Vagina (tissue), 2 donors: ENCODE measurements at places on chromosomes 1 and 21.

DNA sequence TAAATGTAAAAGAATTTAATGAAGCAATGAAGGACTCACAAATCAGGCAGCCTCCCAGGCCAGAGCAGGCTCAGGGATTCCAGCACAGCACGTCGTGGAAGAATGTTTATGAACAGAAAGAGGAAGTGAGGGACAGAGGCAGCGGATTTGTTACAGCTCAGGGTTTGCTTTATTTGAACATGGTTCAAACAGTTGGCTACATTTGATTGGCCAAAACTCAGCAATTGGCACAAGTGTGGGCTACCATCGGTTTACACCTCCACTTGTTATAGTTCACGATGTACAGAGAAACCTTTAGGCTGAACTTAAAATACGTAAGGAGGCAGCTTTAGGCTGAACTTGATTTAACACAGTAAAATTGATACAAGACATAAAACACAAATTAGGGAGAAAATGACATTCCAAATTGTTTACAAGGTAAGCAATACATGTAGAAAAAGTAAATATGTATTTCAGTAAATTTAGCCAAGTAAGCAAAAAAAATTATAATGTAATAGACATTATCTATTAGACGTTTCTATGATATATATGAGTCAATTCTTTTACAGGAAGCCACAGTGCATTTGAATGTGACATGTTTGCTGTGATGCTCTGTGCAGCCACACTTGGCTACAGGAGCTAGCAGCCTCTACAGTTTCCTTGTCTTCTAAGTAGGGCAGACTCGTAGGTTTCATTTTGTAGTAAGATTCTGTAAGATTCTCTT lies 126.5 kb downstream of the ADSS2 start:
- peak; percentile 54 for DNase-seq

DNA sequence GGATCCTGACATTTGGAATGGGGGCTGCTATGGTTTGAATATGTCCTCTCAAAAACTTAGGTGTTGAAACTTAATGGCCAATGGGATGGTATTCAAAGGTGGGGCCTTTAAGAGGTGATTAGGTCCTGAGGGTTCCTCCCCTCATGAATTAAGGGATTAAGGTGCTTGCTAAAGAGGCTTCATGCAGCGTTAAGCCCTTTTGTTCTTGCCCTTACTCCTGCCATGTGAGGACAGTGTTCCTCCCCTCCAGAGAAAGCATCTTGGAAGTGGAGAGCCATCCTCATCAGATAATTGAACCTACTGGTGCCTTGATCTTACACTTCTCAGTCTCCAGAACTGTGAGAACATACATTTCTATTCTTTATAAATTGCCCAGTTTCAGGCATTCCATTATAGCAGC lies 146.6 kb downstream of the KCNJ6 start:
- DNase-seq: no peak

DNA sequence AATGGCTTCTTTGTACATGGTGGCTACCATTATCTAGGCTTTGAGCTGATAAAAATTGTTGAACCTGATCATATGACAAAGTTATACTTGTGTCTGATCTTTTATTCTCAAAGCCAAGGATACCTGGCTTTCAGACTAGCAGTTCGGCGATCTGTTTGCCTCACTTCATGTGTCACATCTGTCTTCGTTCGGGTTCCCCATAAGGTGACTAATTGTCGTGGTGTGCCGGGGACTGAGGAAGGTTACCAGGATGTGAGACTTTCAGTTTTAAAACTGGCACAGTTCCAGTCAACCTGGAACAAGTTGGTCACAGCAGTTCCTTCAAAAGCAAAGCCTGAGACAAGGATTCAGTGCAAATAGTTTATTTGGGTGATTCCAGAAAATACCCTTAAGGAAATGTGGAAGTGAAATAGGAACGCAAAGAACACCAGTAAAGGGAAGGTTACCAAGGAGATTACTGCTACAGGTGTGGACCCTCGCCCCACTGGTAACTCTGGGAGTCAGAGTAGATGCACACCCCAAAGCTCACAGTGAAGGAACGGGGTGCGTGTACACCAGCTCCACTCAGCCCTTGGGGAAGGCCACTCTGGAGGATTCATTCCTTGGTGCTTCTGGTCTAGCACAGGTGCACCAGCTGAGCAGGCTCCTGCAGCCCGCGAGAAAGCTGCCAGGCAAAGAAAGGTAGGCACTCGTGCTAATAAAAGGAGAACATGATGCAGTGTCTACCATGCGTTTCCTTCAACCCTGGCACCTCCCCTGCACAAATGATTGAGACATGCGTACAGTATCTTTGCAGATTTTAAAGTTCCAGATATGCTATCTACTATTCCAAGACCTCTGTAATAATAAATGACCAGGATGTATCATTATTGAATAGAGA lies 69.0 kb downstream of the VWA5B1 start:
- DNase-seq: no peak

DNA sequence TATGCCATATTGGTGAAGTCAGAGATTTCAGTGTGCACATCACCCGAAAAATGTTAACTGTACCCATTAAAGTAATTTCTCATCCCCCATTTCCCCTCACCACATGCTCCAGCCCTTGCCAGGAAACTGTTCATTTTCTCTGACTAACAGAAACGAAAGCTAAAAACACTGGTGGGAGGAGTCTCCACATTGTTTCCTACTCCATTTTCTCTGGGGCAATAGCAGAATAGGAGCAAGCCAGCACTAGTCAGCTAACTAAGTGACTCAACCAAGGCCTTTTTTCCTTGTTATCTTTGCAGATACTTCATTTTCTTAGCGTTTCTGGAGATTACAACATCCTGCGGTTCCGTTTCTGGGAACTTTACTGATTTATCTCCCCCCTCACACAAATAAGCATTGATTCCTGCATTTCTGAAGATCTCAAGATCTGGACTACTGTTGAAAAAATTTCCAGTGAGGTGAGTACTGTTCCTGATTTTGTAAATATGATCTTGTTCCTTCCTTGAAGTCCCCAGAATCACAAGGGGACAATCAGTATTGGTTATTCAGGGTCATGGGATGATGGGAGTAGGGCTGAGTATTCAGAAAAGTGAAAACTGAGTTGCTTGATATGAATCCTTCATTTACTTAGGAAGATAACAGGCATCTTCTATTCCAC lies at the start of gene IFI16:
IFI16 (plus strand) TSS at position 204 of the 658 bp plus-strand sequence. CDS start 4,774 bp downstream, outside the sequence.
- peak; percentile 91 for DNase-seq

- no peak for DNase-seq
Measured at GRCh38 chr1:171245458-171246064, 2.7 kb upstream of the FMO1 start.

GRCh38 chr21:31497914-31498313 lies 153.9 kb upstream of the TIAM1 start:
- DNase-seq: no peak

- DNase-seq: no peak
Measured at GRCh38 chr1:242140836-242141235, 141.9 kb upstream of the MAP1LC3C start.

DNA sequence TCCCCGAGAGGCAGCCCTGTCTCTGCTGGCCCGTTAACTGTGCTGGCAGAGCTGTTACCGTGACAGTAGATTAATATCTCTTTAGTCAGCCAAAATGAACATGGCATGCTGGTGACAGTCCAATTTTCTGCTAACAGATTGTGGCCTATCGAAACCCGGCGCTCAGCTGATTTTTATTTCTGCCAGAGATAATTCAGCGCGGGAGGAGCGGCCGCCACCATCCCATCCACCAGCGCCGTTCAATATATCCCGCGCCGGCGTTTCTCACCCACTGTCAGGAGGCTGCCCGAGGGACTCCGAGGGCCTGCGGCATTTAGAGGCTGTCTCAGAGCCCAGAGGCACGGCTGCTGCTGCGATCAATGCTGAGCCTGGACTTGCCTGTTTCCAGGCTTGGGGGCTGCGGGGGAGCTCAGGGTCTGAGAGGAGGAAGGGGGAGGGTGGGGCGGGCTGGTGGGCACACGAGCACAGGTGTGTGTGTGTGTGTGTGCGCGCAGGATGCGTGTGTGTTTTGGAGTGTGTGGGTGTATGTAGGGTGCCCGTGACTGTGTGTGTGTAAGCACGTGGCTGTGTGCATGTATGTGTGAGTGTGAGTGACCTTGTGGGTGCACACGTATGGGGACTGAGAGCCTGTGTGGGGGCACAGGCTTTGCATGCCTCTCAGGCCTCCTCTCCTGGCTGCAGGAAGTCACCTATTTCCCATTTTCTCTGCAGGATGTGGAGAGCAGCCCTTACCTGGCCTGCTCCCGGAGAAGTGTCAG lies 109.7 kb upstream of the ACTRT2 start:
- DNase-seq: no peak

- DNase-seq: no peak
Measured at GRCh38 chr1:174491606-174492005, 43.8 kb downstream of the GPR52 start.

GRCh38 chr1:158509471-158510156 lies 37.6 kb downstream of the OR10R2 start:
- no peak for DNase-seq

- peak; percentile 84 for DNase-seq
Measured at GRCh38 chr1:226873771-226874578, 3.6 kb downstream of the PSEN2 start.

DNA sequence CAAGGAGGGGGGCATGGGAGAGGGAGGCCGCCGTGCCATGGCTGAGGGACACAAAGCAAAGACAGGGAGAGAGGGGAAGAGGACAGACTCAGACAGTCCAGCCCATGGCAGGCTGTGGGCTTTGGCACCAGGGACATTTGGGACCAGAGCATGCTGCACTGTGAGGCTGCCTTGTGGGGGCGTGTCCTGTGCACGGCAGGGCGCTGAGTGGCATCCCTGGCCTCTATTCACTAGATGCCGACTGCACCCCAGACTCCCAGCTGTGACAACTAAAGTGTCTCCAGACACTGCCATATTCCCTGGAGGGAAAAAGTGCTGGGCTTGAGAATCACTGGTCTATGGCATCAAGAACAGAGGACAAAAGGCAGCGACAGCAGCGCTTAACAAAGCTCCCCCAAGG lies 18.6 kb upstream of the PRDM15 start:
- no peak for DNase-seq
